ENCODE measurements at places on chromosomes 3 and 15.

DNA sequence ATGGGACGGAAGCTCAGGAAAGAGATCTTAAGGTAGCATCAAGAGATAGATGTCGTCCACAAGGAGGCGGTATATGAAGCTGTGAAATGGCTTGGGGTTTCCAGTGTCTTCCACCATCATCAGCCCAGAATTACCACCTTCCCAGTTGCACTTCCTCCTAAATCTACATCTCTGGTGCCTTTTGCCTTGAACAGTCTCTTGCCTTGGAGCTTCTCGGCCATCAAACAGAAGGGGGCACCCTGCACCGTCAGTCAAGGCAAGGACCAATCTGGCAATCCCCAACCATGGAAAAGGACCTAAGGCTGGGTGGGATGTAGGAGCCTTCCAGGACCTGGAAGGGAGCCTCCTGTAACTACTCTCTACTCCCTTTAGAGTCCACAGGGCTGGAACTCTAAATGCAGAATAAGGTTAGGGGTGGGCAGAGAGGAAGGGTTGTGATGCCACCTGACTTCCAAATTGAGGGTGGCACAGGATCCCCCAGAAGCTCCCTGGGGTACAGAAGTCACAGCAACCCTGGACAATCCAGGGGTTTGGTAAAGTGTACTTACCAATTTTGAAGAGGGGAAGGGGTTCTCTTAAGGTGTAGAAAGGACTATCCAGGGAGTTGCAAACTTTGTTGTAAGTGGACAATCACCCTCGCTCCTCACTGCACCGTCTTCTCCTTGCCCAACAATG lies 1.0 kb upstream of the RYR3 start:
- peak; percentile 30 for DNase-seq

- DNase-seq: no peak
Measured at GRCh38 chr15:59347915-59348314, 24.8 kb downstream of the MYO1E start.

DNA sequence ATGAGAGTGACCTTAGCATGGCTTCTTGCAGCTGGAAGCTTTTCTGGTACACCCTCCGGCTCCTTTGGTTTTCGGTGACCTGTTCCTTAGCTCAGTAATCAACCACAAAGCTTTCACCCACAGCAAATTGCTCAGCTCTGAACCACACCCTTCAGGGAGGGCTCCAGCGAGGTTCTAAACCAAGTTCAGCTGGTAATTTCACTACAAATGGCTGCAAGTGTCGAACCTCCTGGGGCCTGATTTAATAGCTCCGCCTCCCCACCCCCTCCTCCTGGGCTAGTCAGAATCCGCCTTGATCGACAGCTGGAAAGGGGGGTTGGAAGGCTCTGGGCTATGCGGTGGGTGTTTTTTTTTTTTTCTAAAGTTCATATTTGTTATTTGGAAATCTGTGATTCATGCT lies 150.9 kb upstream of the MCTP2 start:
- peak; percentile 79 for DNase-seq

DNA sequence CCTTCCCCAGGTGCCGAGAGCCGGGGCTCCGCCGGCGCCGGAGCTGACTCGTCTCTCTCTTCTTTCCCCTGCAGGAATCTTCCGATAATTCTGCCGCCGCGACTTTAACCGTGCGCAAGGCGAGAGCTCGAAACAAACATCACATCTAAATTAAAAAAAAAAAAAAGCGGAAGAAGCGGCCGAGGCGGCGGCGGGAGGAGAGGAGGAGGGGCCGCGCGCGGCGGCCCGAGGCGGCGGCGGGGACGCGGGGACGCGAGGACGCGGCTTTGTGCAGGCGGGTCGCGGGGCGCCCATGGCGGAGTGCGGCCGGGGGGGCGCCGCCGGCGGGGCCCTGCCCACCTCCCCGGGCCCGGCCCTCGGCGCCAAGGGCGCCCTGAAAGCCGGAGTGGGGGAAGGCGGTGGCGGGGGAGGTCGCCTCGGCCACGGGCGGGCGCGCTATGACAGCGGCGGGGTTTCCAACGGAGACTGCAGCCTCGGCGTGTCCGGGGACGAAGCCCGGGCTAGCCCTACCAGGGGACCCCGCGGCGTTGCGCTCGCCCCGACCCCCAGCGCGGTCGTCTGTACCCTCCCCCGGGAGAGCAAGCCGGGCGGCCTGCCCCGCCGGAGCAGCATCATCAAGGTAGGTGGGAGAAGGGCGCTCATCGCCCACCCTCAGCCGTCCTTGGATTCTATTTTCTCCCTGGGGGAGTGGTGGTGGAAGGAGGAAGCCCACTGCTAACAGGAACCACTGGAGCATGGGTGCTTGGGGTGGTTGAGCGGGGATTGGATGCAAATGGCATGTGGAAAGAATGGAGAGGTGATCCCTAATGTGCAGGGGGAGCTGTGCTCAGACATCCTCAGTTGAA lies at the start of gene PLCL2:
Gene PLCL2, plus strand, starts transcription at position 208 of the 845 bp plus-strand sequence. Its CDS starts 85 bp downstream, at position 293.
- peak; percentile 77 for DNase-seq

DNA sequence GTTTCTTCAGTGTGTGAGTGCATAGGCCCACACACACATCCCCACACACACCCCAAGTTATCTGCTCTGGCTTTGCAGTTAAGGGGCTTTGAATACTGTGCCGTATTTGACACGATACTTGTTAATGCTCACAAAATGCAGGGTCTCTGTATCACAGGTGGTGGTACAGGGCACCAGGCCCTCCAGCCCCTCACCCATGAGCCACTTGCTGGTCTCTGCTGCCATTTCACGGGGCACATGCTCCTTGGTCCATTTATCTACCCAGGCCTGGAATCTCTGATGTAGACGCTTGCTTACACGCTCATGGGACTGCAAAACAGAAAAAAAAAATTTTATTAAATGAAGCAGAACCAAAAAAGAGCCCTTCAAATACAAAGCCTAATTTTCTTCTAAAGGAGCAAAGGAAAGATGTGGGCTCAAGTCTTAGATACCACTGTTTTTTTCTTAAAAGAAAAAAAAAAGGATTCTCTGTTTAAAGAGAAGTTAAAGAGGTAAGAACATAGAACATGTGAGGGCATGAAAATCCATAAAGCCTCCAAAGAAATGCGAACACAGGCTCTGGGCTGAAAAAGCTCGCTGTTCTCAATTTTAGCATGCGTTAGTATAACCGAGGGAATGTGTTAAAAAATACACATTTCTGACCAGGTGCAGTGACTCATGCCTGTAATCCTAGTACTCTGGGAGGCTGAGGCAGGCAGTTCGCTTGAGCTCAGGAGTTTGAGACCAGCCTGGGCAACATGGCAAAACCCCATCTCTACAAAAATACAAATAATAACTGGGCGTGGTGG lies 3.7 kb upstream of the MAN2C1 start:
- no peak for DNase-seq

GRCh38 chr3:59502806-59503205 lies 453.0 kb upstream of the CFAP20DC start:
- DNase-seq: no peak

GRCh38 chr15:92077353-92078085 lies 224.0 kb downstream of the SLCO3A1 start:
- DNase-seq: peak; percentile 77

DNA sequence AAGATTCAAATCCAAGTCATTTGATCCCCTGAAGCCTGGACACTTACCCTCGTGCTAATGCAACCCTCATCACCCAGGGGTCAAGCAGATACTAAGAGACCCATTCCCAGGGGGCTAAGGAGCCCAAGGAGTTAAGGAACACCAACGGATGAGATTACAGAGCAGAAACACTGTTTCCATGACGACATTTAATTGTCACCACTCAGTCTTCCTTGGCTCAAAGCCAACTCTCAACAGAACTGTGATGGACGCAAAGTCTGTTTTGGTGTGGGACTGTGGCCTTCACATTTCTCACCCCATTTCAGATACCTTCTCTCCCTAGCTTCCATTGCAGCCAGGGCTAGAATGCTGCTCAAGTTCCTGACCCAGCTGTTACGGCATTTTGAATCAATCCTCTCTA lies 383.5 kb upstream of the WNT5A start:
- no peak for DNase-seq

- no peak for DNase-seq
Measured at GRCh38 chr3:135182364-135182998, 387.4 kb downstream of the EPHB1 start.

DNA sequence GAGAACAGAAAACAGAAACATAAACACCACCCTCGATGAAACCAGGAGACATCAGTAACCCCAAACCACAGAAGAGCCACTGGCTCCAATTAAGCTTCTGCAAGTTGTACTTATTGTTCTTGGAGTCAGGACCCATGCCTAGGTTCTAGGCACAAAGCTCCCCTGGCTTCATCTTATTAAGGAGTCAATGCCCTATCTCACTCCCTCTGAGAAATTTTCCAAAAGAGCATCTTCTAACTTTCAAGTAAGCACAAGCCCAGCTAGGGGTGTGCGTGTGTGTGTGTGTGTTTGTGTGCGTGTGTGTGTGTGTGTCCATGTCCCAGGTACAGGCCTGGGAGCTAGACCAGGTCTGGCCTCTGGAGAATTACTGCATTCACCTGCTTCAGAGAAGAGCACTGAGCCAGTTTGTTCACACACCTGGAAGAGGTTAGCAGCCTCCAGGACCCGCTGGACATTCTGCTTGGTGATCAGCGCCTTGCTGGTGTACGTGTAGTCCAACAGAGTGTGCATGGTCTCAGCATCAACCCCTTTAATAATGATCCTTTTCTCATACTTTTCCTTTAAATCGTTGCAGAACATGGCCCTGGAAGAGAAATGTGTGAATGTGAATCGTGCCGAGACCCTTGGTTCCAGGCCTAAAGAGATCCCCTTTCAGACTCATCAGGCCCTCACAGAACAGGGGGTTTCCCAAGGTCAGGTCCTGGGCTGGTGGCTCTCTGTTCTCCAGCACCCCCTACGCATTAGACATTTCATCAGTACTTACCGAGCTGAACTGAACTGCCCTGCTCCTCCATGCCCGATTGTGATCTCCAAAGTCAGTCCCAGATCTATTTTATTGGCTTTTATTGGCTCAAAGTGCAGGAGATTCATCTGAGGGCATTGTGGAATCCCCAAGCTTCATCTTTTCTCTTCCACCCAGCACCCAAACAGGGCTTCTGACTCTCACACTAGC lies 27.8 kb downstream of the KLHL6 start:
- no peak for DNase-seq

GRCh38 chr3:191397771-191398170 lies 63.2 kb upstream of the PYDC2 start:
- DNase-seq: no peak

- DNase-seq: no peak
Measured at GRCh38 chr15:30917675-30918074, 14.0 kb downstream of the FAN1 start.

GRCh38 chr3:46163556-46164041 lies 44.5 kb downstream of the CCR1 start:
- no peak for DNase-seq

Measured in iPS-NIHi11 (cell line).